Stimulated activated CD4-positive, alpha-beta T cell treated with anti-CD3 and anti-CD28 coated beads, Interleukin-4, amount 100 ng/mL, for 48 hours (primary cell): ENCODE measurements at places on chromosomes 13 and 19.

DNA sequence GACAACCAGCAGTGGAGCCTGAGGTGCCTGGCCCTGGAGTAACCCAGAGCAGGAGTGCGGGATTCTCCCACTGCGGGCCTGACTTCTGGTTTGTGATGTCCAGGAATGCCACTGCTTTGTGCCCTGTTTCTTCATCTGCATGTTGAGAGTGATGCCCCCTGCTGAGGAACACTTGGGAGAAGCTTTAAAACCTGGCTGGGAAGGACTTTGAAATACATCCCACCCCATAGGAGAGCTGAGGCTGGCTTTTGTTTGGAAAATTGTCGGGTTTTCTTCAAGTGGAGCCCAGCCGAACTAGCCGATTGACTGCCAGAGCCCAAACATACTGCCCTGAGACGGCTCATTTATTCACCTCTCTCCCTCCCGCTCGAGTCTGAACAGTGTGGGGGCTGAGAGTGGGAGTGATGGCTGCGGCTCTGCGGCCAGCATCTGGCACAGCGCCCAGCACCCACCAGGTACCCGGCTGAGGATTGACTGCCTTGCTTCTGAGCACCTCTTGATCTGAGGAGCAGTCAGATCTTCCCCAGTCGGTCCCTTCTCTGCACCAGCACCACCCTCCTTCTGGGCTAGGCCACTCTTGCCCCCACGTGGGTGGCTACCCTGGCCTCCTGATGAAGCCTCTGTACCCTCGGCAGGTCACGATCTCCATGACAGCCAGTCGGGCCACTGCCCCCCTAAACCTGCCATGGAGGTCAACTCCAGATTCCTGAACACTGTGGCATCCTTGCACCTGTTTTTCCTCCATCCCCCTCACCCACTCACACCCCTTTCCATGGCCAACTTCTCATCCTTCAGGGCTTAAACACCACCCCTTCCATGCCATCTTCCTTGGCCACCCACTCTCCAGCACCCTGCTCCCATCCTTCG, 148.9 kb downstream of the SIPA1L3 start:
- DNase-seq, result no peak

DNA sequence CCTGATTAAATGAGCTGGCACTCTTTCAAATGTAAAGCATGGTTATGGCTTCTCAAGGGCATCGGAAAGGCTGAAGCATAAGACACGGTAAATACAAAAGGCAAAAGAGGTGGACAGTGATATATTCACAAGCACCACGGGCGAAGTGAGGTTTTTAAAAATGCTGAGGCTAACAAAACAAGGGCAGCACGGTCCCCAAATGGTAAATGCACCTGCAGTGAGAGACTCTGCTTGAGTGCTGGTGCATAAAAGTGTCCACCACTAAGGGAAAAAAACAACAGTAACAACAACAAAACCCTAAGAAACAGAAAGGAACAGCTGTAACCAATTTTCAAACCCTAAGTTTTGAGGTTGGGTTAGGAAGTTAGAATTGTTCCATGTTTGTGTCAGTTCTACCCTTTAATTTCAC, 234.9 kb downstream of the PCDH9 start:
- no peak for DNase-seq

DNA sequence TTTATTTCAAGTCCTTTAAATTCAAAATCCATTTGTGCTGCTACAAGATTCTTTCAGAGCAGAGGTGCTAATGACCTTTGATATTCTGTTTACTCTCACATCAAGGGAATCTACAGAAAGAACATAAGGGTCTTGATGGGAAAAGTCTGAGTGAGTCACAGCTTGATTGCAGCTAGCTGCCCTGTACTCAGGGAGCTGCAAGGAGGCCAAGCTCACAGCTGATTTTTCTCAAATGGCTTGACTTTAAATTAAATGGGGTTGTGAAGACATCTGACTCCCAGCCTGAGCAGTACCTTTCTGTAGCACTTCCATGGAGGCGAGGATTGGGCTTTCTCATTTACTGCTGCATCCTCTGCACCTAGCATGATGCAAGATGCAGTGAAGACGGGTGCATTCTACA, 62.5 kb downstream of the RAP2A start:
- no peak for DNase-seq

DNA sequence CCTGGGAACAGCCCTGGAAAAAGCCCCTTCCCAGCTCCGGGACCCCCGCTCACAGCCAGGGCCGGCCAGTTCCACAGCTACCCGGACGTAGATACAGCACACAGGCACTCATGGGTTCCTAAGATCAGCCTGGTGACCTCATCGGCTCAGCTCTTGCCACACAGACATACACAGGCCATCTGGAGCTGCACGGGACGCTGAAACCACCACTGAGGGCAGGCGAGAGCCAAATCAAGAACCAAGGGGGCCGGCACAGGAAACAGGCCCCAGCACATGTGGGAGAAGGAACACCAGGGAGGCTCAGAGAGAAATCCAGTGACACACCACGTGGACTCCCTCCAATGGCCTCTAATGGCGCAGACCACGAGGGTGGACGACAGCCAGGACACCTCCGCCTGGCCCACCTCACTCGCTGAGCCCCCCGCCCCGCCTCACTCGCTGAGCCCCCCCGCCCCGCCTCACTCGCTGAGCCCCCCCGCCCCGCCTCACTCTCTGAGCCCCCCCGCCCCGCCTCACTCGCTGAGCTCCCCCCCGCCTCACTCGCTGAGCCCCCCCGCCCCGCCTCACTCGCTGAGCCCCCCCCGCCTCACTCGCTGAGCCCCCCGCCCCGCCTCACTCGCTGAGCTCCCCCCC, 69.7 kb upstream of the C13orf46 start:
- DNase-seq, result no peak

DNA sequence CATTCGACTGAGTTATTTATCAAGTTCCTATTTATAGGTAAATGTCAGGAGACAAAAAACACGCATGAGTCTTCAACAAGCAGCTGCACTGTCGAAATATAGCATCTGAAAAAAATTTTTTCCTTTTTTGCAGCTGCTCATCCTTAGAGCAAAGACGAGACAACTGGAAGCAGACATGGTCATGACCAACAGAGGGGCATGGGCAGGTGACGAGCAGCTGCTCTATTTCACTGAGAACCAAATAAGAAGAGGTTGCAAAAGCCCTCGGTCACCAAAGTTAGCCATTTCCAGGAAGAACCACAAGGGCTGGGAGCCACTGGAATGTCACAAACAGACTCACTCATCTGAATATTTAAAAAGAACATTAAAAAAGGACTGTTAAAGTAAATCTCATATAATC, 22.2 kb downstream of the SOHLH2 start:
- no peak for DNase-seq

DNA sequence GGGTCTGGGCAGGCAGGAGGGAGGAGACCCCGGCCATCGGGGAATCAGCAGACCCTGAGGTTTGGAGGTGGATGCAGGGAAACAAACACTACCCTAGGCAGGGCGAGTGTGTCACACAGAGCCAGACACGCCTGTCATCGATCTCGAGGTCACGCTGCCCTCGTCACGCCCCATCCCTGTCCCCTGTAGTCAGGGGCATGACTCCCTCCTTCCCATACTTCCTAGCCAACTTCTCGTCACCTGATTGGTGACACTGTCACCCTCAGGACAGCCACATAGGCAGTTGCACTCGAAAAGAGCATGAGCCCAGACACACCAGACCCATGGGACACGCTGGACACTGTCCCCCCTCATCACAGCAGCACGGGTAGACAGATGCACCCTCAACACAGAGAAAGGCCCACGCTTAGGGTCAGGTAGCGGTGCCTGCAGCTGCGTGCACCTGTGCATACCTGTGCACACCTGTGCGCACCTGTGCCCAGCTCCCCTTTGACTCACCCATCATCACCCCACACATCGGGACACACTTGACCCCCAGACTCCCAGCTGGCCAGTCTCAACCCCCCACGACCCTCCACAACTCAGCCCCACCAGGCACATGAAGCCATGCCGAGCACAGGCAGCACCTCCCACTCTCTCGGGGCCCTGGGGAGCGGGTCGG, 11.9 kb downstream of the CILP2 start:
- no peak for DNase-seq

DNA sequence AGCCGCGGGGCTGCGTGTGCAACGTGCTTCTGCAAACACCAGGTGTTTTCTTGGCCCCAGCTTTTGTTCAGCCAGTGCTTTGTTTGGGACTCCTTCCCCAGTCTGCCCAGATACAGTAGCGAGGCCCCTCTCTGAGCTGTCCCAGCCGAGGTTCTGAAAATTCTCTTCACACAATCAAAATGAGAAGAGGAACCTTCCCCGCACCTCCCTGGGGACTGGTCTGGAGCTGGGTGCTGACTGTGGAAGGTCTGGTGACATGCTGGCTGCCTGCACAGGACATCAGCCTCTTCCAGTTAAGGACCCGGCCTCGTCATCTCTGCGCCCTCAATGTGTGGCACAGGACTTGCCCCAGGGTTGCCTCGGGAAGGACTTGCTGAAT, 4.2 kb downstream of the ATP4A start:
- DNase-seq, result no peak

GRCh38 chr13:38350114-38350617, 515 bp downstream of the UFM1 start:
- peak; percentile 26 for DNase-seq

DNA sequence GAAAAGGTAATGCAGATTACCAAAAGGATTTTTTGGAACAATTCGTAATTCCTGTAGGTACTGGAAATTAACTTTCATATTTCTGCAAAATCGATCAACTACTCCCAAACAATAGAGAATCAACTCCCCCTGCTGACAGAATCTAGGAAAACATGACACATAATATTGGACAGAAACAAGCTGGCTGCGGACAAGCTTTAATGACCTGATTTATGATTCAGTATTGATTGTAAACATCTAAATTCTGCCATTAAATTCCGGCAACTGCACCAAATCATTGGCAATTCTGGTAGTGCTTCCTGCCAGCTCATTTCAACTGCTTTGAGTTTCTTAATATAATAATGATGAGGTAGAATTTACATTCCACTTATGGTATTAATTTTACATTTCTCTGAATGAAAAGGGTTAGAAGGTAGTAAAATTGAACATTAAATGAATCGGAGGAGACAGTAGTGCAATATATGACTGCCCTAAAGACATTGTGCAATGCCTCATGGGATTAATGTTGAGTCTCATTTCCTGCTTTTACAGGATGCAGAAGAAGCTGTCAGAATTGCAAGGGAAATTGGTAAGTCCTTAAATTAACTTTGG, 146.5 kb downstream of the PCCA start:
- DNase-seq, result no peak

GRCh38 chr13:110415669-110416068, 108.6 kb downstream of the COL4A2 start:
- no peak for DNase-seq

GRCh38 chr13:28485551-28485950, 9.4 kb downstream of the FLT1 start:
- DNase-seq, result no peak

- DNase-seq, result no peak
Observed at GRCh38 chr19:24081056-24081455, 5.9 kb upstream of the ZNF254 start.

- DNase-seq, result no peak
Observed at GRCh38 chr13:96075953-96076543, 13.9 kb upstream of the HS6ST3 start.

- DNase-seq, result no peak
Observed at GRCh38 chr13:94716016-94716415, 3.7 kb upstream of the SOX21 start.

DNA sequence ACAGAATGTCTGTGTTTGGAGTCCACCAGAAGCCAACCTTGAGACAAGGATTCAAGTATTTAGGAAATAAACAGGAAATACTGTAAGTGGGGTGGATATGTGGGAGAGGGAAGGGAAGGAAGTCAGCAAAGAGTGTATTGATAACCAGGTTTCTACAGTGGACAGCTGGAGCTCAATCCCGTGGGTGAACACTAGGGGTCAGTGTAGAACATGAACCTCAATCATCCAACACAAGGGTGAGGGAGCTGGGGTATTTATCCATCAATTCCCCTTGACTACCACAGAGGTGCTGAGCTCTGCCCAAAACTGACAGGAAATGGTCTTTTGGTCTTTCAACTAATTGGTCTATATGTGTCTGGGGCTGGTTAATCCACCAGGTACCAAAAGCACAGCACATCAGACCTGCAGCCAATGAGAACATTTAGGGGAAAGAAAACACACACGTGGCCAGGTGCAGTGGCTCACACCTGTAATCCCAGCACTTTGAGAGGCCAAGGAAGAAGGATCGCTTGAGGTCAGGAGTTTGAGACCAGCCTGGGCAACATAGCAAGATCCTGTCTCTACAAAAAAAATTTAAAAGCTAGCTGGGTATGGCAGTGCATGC, 5.6 kb upstream of the SYDE1 start:
- DNase-seq, result peak; percentile 59

GRCh38 chr13:87235621-87236020, 435.6 kb upstream of the SLITRK5 start:
- no peak for DNase-seq

DNA sequence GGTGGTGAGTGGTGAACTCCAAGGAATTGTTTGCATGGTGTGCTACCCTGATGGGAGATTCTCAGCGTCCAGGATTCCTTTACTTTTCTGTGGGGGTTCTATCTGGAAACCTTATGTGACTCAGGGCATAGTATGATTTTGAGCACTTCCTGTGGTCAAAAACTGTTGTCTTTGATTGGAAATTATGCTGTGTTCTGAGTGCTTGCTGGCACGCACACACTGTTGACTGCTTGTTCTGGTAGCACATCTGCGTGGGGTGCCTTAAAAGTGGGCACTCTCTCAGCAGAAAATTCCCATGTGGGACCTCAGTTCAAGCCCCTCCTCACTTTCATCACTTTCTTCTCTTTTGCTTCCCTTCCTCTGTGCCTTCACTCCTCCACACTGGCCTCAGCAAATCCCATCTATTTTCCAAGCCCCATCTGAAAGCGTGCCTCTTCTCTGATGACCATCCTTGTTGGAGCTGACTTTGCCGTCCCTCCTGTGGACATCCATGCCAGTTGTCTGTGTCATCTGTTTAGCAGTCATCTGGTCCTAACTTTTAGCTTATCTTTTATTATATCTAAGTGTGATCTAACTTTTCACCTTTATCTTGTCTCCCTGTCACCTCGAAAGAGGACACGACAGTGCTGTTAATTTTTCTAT, 56.4 kb upstream of the NPAS1 start:
- DNase-seq, result no peak

DNA sequence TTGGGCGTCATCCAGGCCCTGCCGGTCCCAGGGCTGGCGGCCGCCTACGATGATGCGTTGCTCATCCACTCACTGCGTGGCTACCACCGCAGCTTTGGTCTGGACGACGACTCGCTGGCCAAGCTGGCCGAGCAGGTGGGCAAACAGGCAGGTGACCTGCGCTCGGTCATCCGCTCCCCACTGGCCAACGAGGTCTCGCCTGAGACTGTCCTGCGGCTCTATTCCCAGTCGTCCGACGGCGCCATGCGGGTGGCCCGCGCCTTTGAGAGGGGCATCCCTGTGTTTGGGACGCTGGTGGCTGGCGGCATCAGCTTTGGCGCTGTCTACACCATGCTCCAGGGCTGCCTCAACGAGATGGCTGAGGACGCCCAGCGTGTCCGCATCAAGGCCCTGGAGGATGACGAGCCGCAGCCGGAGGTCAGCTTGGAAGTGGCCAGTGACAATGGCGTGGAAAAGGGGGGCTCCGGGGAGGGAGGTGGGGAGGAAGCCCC, 3.5 kb downstream of the IRGC start:
- DNase-seq, result no peak

GRCh38 chr19:17806945-17807344, 12.0 kb downstream of the B3GNT3 start:
- DNase-seq, result no peak

- no peak for DNase-seq
Observed at GRCh38 chr19:47433121-47433520, 13.8 kb upstream of the MEIS3 start.
